Ovary (tissue), 10 donors: ENCODE measurements at places on chromosomes 1 and 21.

DNA sequence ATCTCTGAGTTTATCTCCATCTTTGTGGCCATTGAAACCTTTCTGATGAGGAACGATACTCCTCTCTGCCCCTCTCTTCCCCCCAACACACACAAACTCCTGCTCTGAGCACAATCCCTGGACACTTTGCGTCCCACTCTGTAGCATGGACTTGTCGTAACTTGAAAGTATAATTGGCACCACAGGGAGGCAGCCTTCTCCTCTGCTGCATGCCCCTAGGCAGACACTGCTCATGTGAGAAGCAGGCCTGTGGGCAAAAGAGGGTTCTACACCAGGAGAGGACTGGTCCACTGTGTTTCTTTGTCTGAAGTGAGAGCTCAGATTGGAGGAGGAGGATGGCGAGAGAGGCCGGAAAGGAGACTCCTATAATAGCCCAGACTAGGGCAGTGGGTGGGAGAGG is 3.8 kb upstream of the PARS2 start:
- peaks cover 1% of the 10 kb centered on the region for H3K4me1 ChIP-seq
- H3K4me3 ChIP-seq = no peak overlapping the region
- H3K36me3 ChIP-seq = no peaks in the 10 kb centered on the region
- no peaks in the 10 kb centered on the region for H3K27me3 ChIP-seq
- no peak overlapping the region for H3K27ac ChIP-seq

DNA sequence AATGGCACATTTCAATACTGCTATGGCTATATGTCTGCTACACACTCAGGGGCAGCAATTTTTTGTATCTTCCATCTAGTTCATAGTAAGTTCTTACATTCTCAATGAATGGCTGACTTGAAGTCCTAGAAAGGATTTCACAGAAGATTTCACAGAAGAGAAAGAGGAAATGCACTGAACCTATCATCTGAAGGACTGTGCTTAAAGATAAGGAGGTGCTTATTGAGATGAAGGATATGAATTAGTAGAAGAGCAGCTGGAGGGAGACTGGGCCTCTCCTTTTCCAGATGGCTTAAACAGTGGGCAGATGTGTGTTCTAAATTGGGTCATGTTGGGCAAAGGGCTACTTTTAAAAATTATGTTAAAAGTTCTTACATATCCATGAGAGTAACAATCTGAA is 14.6 kb downstream of the ADAR start:
- H3K27ac ChIP-seq = no peak overlapping the region
- H3K36me3 ChIP-seq = no peaks in the 10 kb centered on the region
- no peaks in the 10 kb centered on the region for H3K4me1 ChIP-seq

DNA sequence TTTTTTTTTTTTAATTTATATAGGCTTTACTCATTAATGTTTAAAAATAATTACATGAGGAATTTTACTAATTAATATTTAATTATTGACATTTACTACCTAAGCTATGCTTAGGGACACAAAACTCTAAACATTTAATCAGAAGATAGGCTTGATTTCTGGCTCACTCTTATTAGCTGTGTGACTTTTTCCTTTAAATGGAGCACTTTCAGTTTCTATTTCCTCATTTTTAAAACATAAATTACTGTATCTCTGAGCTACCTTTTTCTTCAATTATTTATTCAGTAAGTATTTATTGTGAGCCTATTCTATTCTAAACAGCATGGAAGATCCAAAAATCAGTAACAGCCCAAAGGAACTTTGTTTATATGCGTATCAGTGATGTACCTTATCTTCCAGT is 40.5 kb downstream of the MAP3K7CL start:
- no peaks in the 10 kb centered on the region for H3K4me1 ChIP-seq
- no peaks in the 10 kb centered on the region for H3K36me3 ChIP-seq
- no peak overlapping the region for H3K27ac ChIP-seq
- no peak for DNase-seq
- no peaks in the 10 kb centered on the region for H3K27me3 ChIP-seq

DNA sequence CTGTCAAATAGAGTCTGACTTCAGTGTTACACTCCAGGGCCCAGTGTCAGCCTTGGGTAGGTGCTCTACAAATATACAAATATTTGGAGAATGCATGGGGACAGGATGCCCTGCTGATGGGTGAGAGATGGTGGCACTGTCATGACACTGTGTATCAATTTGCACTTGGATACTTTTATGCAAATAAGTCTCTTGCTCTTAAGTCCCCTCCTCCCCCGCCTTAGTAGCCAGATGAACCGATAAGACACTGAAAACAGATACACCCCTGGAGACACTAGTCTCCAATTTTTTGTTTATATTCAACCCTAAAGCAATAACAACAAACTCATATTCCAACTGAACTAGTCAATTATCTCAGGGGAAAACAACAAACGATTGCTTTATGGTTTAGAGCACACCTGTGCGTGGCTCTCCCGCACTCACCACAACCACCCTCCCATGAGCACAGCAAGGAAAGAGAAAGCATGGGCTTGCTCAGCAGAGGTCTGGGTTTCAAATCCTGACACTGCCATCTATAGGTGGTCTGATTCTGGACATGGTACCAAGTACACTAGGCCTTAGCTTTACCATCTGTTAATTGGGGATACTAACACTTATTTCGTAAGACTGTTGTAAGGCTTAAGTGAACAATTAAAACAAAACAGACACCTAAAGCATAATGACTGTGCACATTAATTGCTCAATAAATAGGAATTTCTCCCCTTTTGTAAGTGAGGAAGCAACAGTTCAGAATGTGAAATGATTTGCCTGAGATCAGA is 50.3 kb downstream of the HIVEP3 start:
- no peak overlapping the region for H3K4me3 ChIP-seq
- no peaks in the 10 kb centered on the region for H3K36me3 ChIP-seq
- H3K4me1 ChIP-seq = peaks cover 11% of the 10 kb centered on the region
- no peak for DNase-seq

DNA sequence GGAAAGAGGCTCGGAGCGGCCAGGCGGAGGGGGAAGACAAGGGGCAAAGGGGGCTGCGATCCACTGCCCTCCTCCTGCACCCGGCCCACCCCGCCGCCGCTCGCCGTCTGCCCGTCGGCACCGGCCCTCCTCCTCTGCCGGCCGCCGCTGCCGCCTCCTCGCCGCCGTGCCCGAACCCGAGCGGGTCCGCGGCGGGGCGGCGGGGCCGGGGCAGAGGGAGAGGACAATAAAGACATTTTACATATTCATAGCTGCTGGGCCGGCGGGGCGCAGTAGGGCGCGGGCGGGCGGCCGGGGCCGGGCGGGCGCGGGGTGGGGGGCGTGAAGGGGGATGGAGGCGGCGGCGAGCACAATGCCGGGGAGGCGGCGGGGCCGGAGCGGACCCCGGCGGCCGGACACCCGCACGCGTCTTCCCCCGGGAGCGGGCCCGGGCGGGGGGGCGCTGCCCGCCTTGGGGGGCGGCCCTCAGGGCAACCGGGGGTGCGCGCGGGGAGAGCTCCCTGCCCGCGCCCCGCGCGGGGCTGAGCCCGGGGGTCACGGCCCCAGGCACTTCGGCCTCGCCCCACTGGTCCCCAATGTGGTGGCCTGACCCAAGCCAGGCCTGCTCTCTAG is 546 bp downstream of the POU2F1 start:
- H3K4me1 ChIP-seq = peaks cover 1% of the 10 kb centered on the region
- no peaks in the 10 kb centered on the region for H3K27me3 ChIP-seq
- no peaks in the 10 kb centered on the region for H3K36me3 ChIP-seq
- DNase-seq = no peak
- peak overlapping the region; percentile 94 for H3K4me3 ChIP-seq

- H3K27me3 ChIP-seq = no peaks in the 10 kb centered on the region
- no peak for DNase-seq
- H3K4me1 ChIP-seq = no peaks in the 10 kb centered on the region
- no peaks in the 10 kb centered on the region for H3K36me3 ChIP-seq
- no peak overlapping the region for H3K27ac ChIP-seq
Measured at GRCh38 chr1:153711026-153711425, 16.8 kb upstream of the INTS3 start.

GRCh38 chr1:233615571-233615970 is 1.7 kb downstream of the KCNK1 start:
- H3K4me1 ChIP-seq = peaks cover 8% of the 10 kb centered on the region
- no peak overlapping the region for H3K27ac ChIP-seq
- H3K4me3 ChIP-seq = peak overlapping the region; percentile 49
- no peak for DNase-seq
- H3K27me3 ChIP-seq = no peaks in the 10 kb centered on the region

GRCh38 chr21:26941421-26941820 is 25.5 kb downstream of the ADAMTS5 start:
- H3K4me3 ChIP-seq = no peak overlapping the region
- no peaks in the 10 kb centered on the region for H3K36me3 ChIP-seq
- no peaks in the 10 kb centered on the region for H3K27me3 ChIP-seq
- DNase-seq = no peak

- no peaks in the 10 kb centered on the region for H3K27me3 ChIP-seq
- H3K4me3 ChIP-seq = no peak overlapping the region
- H3K4me1 ChIP-seq = no peaks in the 10 kb centered on the region
- no peak overlapping the region for H3K27ac ChIP-seq
- DNase-seq = no peak
- H3K36me3 ChIP-seq = no peaks in the 10 kb centered on the region
Measured at GRCh38 chr1:246012341-246012740, 494.7 kb downstream of the SMYD3 start.

- no peaks in the 10 kb centered on the region for H3K4me1 ChIP-seq
- no peak overlapping the region for H3K4me3 ChIP-seq
- H3K27me3 ChIP-seq = no peaks in the 10 kb centered on the region
- no peak for DNase-seq
- no peaks in the 10 kb centered on the region for H3K36me3 ChIP-seq
Measured at GRCh38 chr1:90387805-90388204, 329.3 kb downstream of the BARHL2 start.

DNA sequence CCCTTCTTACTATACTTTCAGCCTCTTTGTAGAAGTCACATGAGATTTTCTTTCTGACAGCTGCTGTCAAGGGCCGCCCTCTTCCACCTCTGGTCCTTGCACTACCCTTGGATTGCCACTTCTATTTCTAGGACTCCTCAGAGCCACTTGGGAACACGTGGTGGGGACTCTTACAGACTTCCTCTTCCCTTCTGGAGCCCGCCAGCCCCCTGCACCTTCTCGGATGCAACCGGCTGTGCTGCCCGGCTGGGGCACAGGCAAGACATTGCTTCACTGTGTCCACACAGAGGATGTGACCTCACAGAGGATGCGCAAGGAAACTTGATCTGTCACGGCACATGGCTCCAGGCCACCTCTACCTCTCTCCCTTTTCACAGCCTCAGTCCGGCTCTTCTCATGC is 2.4 kb upstream of the IKBKE start:
- DNase-seq = no peak
- no peaks in the 10 kb centered on the region for H3K36me3 ChIP-seq
- H3K4me3 ChIP-seq = no peak overlapping the region
- peaks cover 9% of the 10 kb centered on the region for H3K4me1 ChIP-seq
- no peaks in the 10 kb centered on the region for H3K27me3 ChIP-seq

DNA sequence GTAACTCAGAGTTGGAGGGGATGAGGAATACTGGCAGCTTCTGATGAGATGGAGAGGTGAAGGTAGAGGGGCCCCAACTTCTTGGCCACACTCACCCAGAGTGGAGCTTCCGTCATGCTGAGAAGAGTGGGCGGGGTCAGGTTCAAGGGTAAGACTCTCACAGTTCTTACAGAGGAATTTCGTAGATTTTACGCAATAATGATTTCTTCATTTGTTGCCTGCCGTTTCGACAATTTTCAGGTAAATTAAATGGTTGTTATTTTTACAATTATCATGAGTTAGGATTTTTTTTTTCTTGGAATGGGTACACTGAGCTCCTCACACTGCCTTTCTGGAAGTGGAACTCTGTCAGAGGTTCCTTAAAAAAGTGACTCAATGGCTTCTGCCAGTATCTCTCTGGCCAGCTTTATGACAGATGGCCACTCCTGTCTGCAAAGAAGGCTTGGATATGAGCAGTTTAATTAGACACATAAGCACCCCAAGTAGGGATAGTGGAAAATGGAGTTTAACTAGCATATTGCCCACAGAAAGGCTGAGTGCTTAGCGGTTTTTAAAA is 13.8 kb upstream of the NLRP3 start:
- H3K4me1 ChIP-seq = no peaks in the 10 kb centered on the region
- H3K4me3 ChIP-seq = no peak overlapping the region
- H3K27me3 ChIP-seq = no peaks in the 10 kb centered on the region
- no peak for DNase-seq
- no peaks in the 10 kb centered on the region for H3K36me3 ChIP-seq

DNA sequence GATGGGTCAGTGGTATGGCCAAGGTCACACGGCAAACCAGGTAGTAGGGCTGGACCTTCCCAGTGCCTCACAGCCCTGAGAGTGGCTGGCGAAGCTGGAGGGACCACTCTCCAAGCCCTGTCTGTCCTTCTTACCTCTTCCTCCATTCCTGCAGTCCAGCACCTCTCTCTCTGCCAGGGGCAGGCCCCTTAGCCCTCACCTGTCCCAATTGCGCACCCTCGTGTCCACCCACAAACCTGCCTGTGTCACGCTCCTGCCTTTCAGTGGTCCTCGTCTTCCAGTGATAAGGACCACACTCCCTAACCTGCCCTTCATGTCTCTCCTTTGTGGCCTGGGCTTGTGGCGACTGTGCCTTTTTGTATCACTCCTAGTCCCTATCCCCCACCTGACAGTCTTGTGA is 3.4 kb downstream of the PODN start:
- H3K27ac ChIP-seq = no peak overlapping the region
- peaks cover 21% of the 10 kb centered on the region for H3K4me1 ChIP-seq
- peak; percentile 31 for DNase-seq
- H3K4me3 ChIP-seq = no peak overlapping the region
- no peaks in the 10 kb centered on the region for H3K27me3 ChIP-seq

GRCh38 chr1:41742219-41742618 is 176.5 kb downstream of the HIVEP3 start:
- no peaks in the 10 kb centered on the region for H3K27me3 ChIP-seq
- no peaks in the 10 kb centered on the region for H3K4me1 ChIP-seq
- no peak for DNase-seq

GRCh38 chr21:26946744-26947446 is 20.0 kb downstream of the ADAMTS5 start:
- H3K27me3 ChIP-seq = no peaks in the 10 kb centered on the region
- no peak for DNase-seq
- no peaks in the 10 kb centered on the region for H3K36me3 ChIP-seq
- H3K27ac ChIP-seq = peak overlapping the region; percentile 9
- H3K4me3 ChIP-seq = no peak overlapping the region
- H3K4me1 ChIP-seq = peaks cover 8% of the 10 kb centered on the region

- peak overlapping the region; percentile 94 for H3K27ac ChIP-seq
- no peak for DNase-seq
- no peaks in the 10 kb centered on the region for H3K36me3 ChIP-seq
- no peaks in the 10 kb centered on the region for H3K27me3 ChIP-seq
- H3K4me1 ChIP-seq = peaks cover 23% of the 10 kb centered on the region
Measured at GRCh38 chr1:159921251-159921650, 4.1 kb downstream of the TAGLN2 start.

DNA sequence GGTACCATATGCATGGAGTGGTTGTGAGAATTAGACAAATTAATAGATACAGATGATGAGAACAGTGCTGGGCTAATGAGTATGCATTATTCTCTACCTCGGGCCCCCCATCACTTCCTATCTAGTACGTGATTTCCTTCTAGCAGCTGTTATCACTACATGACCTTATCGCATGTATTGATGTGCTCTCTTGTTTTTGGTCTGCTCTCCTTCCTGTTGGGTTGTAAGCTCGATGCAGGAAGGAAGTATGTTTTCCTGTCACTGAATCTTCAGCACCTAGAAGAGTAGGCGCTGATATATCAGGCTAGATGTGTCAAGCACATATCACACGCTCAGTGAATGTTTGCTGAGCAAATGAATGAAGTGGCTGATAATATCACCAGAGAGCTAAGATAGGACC is 43.9 kb upstream of the IFNAR2 start:
- no peaks in the 10 kb centered on the region for H3K27me3 ChIP-seq
- no peak overlapping the region for H3K27ac ChIP-seq
